T-helper 17 cell (primary cell): ENCODE measurements at places on chromosomes 3 and 15. TPM values are rescaled to one million over a fixed set of nuclear protein-coding genes. Genes with fewer than 3 reads are reported as not detected.

- H3K27me3 ChIP-seq: no peaks in the 10 kb centered on the region
- no peak overlapping the region for H3K4me3 ChIP-seq
- no peaks in the 10 kb centered on the region for H3K36me3 ChIP-seq
- no peak overlapping the region for H3K27ac ChIP-seq
- no peaks in the 10 kb centered on the region for H3K4me1 ChIP-seq
Observed at GRCh38 chr3:79597709-79598108, 170.1 kb downstream of the ROBO1 start.

Gene PAQR5
- not detected for total RNA-seq

GRCh38 chr15:41621200-41622193 is 38.7 kb upstream of the MGA start:
- peak overlapping the region; percentile 66 for H3K27ac ChIP-seq
- peak overlapping the region; percentile 76 for H3K4me3 ChIP-seq
- peaks cover 8% of the 10 kb centered on the region for H3K4me1 ChIP-seq
- peak; percentile 62 for DNase-seq

- no peak for DNase-seq
- H3K36me3 ChIP-seq: no peaks in the 10 kb centered on the region
- peaks cover 21% of the 10 kb centered on the region for H3K4me1 ChIP-seq
Observed at GRCh38 chr3:46208167-46208704, at the start of gene CCR1. Gene CCR1 (minus strand): TSS chr3:46208313. CDS start chr3:46204313, 4,000 bp downstream.

DNA sequence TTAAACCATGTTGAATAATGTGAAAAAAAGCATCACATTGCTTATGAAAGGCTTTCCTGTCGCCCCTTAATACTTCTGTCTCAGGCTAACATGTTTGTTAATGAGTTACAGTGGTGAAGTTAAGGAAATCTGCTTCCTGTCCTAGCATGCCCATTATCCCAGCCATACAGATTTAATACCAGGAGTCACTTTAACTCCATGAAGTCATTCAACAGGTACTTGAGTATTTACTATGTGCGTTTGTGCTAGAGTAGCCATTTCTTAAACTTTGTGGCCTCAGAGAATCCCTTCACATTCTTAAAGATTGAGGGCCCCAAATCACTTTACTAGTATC is 10.1 kb upstream of the SETD5 start:
- no peak overlapping the region for H3K4me3 ChIP-seq
- DNase-seq: no peak
- H3K36me3 ChIP-seq: peaks cover 5% of the 10 kb centered on the region
- H3K27me3 ChIP-seq: no peaks in the 10 kb centered on the region
- H3K4me1 ChIP-seq: peaks cover 22% of the 10 kb centered on the region
- H3K27ac ChIP-seq: no peak overlapping the region

- H3K27ac ChIP-seq: no peak overlapping the region
- no peak for DNase-seq
- peaks cover 5% of the 10 kb centered on the region for H3K4me1 ChIP-seq
Observed at GRCh38 chr15:64766058-64766457, 9.3 kb downstream of the RBPMS2 start.

Gene CYP1A2
- total RNA-seq: not detected

DNA sequence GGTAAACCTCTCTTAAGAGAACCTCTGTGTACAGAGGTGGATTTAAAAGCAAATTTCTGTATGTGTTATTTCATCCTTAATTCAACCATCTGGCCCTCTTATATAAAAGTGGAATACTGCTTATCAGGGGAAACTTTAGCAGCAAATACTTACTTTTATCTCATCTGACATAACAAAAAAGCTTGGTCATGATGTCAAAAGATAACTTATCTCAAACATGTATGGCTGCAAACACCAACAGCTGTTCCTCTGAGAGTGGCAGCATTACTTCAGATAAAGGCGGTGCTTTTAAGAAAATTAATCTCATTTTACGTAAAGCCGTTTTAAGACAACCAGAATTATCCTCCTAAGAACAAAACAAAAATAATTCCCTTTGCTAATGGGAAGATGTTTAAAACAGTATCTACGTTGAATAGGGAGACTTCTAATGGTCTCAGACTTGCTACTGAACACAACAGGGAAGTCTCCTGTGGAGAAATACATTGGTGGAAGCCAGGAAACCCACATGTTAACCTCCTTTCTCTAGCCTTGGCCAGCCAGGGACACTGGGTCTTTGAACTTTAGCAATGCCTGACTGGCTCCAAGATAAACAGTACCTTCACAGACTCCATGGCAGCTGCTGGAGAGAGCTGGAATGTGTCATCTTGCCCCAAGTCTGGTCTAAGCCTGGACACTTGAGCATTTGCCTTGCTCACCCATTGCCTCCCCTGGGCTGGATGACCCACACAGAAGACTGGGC is 18.1 kb downstream of the ARRDC4 start:
- H3K4me3 ChIP-seq: no peak overlapping the region
- DNase-seq: no peak
- H3K27me3 ChIP-seq: no peaks in the 10 kb centered on the region
- H3K4me1 ChIP-seq: no peaks in the 10 kb centered on the region
- H3K36me3 ChIP-seq: no peaks in the 10 kb centered on the region
- H3K27ac ChIP-seq: no peak overlapping the region

Gene HLTF
- 5.6 TPM for total RNA-seq

Gene TNFSF10
- 22.0 TPM for total RNA-seq
